ENCODE measurements at places on chromosomes 13 and 19.
A peak's percentile ranks its signal among the peaks of the same experiment; 100 is the strongest.

DNA sequence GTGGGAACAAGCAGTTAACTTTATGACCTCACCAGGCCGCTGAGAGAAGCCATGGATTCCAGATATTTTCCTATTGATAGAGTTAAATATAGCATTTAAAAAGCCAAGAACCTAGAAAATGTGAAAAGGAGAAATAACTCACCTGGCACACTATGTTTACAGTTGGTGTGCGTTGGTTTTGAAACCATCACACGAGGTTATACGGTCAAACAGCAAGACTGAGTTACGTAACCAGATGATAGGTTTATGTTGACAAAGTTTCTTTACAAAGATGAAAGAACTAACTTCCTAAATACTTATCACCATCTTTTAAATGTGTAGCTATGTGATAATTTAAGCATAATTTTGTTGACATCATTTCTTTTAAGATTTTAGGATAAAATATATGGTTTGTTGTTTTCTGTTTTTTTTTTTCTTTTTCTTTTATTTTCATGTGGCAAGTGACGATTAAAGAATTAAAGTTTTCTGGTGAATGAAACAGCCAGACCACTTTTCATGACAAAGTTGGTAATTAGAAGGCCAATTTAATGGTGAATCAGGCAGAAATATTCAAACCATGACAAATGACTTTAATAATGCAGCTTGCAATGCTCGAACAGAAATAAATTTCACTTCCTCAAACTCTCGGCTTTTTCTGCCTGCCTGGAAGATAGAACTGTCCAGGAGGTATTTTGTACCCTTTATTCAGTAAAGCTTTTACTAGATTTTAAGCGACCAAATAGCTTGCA is 339.1 kb upstream of the OBI1 start:
- DNase-seq = no peak

DNA sequence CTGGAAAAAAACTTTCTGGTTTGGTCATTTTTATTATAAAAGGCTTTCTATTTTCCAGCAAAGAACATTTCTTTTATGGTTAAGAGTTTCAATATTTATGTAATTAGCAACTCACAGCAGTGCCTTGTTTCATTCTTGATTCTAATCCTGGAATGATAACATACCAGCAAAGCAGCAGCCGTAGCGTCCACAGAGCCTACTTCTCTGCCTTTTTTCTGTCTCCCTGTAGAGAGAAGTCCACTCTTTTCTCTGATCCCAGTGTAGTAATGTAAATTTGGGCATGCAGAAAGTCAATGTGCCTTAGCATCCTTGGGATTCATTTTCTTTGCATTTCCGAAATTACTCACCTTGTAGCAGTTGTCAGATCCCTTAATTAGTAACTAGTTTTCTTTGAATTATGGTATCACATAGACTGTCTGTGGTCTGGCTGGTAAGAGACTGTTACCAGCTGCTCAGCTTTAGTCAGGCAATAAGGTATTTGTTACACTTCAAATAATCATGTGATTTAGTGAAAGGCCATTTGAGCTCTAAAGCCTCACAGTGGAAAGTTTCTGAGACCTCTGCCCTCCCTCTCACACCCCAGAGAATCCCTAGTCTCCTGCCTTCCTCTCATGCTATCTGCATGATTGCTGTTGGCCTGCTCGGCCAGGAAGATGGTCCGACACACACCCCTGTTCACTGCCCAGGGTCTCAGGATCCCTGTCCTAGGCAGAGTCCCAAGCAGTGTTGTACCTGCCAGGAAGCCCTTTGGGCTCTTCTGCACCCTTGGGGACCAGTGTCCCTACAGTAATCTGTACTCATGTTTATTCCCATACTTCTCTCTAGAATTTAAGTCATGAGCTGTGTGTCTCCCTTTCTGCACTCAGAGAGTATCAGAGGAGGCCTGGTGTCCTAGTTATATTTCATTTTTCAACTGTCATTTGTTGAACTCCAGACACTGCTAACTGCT is 86.3 kb downstream of the LRCH1 start:
- DNase-seq = no peak

DNA sequence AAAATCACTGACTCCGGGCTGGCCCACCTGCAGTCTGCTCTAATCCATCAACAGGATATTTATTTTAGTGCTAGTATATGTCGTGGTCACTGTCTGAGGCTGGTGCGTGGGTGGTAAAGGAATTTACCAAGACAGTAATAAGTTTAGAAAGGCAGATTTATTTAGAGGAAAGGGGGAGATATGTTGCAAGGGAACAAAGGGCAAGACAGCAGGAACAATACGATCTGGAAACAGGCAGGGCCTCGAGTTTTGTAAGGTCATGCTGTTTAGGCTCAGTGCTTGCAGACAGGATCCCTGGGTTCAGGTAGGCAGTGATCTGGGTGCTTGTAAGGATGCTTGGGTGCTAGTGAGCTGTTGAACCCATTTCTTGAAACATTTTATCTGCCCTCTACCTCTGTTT is 748.2 kb upstream of the SLITRK5 start:
- no peak for DNase-seq

- no peak for DNase-seq
These were observed 146.7 kb upstream of the FNDC3A start for GRCh38 chr13:48828962-48829411.

GRCh38 chr19:53357821-53358581 is 7.5 kb upstream of the ZNF525 start:
- no peak for DNase-seq

DNA sequence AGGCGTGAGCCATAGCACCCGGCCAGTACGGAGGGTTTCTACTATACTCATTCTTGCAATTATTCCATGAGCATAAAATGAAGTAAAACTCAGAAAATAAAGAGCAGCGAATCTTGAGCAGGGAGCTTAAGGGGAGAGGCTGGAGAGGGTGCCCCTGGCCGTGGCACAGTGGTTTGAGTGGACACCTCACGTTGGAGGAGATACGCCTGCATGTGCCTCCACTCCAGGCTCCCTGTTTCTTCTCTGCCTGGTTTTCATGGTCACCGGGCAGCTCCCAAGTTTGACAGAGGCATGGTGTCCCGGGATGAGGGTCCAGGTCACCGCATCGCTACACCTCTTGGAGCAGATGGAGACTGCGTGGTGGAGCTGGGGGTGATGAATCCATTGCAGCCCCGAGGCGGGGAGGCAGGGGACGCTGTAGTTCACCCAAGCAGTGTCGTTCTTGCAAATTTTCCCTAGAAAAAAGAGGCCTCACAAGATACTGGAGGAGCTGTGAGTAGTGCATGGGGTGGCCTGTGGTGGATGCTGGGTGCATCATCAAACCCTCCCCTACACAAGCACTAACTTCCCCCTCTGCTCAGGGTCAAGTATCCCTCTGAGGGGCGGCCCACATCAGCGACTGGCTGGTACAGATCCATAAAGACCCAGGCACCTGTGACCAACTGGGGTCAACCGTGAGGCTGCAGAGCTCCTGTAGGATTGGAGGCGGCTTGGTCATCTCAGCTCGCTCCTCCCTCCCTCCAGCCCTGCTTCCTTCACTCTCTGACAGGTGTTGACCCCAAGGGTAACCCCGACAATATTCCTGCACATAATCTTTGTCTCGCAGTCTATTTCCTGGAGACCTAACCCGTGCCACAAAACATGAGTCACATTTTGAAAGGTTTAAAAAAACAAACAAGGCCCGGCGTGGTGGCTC is 3.6 kb upstream of the MIER2 start:
- no peak for DNase-seq

GRCh38 chr13:112905619-112905989 is 63.4 kb upstream of the MCF2L start:
- DNase-seq = no peak

DNA sequence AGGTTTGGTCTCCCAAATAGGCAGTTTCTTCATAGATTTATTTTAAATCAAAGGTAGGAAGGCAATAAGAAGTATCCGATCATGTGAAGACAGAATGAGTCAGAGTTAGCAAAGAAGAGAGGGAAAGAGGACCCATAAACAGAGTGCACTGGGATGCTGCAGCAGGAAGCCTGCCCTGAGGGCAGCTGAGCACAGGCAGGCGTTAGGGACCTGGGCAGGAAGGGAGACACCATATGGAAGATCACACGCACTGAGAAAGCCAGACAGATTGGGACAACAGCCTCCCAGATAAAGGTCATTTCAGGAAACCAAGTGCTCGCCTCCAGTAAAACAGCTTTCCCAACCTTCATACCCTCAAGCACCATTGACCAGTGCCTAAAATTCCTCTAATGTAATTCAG is 598.0 kb downstream of the EFNB2 start:
- DNase-seq = no peak

- no peak for DNase-seq
These were observed 5.2 kb downstream of the SYDE1 start for GRCh38 chr19:15112385-15112784.

- no peak for DNase-seq
These were observed 58.4 kb downstream of the ZIC5 start for GRCh38 chr13:99913167-99913566.

GRCh38 chr19:7756258-7756657 is 6.8 kb upstream of the CLEC4M start:
- no peak for DNase-seq

DNA sequence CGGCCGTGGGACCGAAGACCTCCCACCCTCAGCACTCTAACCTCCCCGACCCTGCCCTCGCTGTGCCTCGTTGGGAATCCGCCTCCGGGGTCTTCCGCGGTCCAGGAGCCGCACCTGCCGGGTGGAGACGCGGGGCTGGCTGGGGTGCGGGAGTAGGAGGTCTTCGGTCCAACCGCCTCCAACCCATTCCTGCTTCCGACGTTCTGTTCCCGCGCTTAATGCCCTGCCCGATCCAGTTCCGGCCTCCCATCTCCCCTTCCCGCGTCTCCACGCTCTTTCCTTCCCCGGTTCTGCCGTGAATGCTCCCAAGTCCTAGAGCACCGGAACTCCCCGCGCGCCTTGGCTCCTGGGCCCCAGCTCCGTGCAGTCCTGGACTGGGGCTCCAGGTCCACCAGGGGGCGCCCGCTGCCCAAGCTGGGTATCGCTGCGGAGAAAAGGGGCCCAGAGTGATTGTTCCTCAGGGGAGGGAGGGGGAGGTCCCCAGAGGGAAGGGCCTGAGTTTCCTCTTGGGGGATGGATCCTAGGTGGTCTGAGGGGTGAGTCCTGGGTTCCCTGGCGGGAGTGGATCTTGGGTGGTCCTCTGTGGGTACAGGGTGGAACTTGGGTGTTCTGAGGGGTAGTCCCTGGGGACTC is 14.1 kb upstream of the TNFSF9 start:
- peak; percentile 94 for DNase-seq

- DNase-seq = no peak
These were observed 25.6 kb downstream of the IPO5 start for GRCh38 chr13:97979051-97979450.

DNA sequence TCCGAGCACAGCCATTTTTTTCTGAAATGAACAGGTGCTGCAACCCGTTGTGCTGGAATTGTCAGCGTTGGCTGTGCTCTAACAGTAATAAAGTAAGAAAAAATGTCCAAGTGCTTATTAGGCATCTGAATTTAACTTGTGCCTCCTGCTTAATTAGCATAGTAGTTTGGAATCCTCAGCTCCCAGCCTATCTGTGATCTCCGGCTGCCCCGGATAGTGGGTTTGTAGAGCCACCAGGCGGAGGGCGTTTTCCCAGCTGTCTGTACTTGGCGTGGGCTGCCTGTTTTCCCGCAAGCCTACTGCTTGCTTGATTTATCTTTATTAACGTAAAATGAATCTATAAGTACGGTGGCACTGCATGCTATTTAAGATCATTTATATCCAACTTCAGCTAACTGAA is 137.9 kb downstream of the MTUS2 start:
- DNase-seq = no peak

- no peak for DNase-seq
These were observed 24.9 kb upstream of the AMER2 start for GRCh38 chr13:25196971-25197370.

DNA sequence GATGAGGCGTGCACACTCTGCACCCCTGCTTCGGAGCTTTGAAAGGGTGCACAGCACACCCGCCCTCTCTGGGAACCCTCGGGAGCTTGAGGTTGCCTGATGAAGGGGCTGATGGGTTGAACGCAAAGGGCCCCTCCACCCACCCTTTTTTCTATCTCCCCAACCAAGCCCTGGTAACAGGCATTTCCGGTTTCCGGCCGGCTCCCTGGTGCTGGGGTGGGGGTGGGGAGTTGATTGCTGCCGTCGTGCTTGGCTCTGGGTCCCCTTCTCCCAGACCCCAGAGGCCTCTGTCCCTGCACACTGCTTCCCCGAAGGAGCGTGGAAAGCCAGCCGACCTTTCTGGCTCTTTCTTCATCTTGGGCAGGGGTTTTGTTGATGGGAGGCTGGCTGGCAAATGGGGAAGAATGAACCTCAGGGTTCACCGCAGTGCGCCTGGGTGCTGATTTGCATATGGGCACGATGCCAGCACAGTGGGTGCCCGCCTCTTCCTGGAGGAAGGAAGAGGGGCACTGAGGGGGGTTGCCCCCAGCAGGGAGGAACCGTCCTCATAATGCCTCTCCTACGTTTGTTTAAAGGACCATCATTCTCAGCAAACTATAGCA is 29.1 kb downstream of the VAV1 start:
- DNase-seq = peak; percentile 88

- DNase-seq = no peak
These were observed 61.3 kb upstream of the POMP start for GRCh38 chr13:28597641-28598040.

All from CD4-positive, alpha-beta T cell treated with Interleukin-6 for 4 hours (primary cell).